ENCODE measurements at places on chromosomes 11 and 22.

DNA sequence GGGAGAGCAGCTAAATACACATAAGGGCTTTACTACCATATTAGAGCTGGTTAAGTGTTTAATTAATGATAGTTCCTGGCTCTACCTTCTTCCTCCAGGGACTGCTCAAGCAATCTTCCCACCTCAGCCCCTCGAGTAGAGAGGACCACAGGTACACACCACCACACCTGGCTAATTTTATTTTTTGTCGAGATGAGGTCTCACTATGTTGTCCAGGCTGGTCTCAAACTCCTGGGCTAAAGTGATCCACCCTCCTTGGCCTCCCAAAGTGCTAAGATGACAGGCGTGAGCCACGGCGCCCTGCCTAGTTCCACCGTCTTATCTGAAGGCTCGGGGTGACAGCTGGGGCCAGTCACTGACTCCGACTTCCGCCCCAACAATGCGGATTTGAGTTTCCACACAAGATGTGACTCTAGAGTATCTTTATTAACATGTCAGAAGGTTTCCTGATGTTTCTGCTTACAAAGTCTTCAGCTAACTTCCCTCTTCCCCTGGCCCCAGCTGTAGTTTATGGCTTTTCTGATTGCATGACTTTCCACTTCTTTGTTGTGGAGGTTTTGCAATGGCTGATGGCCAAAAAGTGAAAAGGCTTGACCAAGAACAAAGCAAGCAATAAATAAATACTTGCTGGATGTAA is 16.8 kb downstream of the TPST2 start:
- no peak for DNase-seq

GRCh38 chr11:71332046-71332445 is 79.7 kb upstream of the SHANK2 start:
- DNase-seq = no peak

- DNase-seq = no peak
Measured at GRCh38 chr11:27968461-27968860, 139.5 kb downstream of the KIF18A start.

GRCh38 chr11:24509114-24509513 is 12.3 kb downstream of the LUZP2 start:
- DNase-seq = no peak

DNA sequence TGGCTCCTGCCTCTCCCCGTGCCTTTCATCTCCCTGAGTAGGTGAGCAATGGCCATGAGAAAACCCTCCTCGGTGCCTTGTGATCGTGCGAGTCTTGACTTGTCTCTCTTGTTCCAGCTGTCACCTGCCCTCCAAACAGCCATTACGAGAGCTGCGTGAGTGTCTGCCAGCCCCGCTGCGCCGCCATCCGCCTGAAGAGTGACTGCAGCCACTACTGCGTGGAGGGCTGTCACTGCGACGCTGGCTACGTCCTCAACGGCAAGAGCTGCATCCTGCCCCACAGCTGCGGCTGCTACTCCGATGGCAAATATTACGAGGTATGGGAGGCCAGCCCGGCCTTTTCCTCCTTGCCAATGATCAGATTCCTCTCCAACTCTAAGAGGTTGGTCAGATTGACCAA is 51.7 kb downstream of the TECTA start:
- DNase-seq = no peak

GRCh38 chr11:101296896-101297295 is 167.3 kb upstream of the PGR start:
- no peak for DNase-seq

GRCh38 chr11:20113149-20113438 is 47.2 kb downstream of the DBX1 start:
- DNase-seq = no peak

GRCh38 chr11:115990004-115990447 is 485.8 kb upstream of the CADM1 start:
- no peak for DNase-seq
